ENCODE measurements at places on chromosomes 7 and 10.

- DNase-seq = no peak
Observed at GRCh38 chr7:51126324-51126723, 190.3 kb downstream of the COBL start.

GRCh38 chr7:88758381-88759229, 895 bp upstream of the ZNF804B start:
- DNase-seq = no peak

DNA sequence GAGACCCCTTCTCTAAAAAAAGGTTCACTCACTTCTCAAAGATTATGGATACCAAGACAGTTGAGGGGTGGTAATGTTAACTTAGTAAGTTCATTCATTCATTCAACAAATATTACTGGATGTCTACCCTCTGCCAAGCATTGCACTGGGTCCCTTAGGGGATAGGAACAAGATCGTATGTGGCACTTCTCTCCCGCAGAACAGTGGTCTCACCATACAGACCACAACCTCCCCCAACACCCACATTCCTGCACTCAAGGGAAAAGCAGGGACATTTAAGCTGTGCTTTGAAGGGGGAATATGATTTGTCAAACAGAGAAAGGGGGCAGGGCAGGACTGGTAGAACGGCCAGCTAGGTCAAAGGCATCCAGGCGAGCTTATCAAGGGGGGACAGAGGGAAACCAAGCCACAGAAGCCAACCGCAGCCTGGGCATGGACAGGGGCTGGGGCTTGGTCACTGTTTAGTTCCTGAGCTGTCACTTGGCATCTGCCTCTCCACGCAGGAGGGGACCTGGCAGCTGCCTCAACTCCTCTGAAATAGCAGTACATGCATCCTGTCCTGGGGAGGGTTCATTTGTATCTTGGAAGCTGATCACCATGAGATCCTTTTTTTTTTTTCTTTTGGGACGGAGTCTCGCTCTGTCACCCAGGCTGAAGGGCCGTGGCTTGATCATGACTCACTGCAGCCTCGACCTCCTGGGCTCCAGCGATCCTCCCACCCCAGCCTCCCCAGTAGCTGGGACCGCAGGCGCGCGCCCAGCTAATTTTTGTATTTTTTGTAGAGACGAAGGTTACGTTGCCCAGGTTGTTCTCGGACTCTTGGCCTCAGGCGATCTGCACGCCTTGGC, 949 bp upstream of the CLIP2 start:
- peak; percentile 91 for DNase-seq

GRCh38 chr10:128825626-128826025, 641.4 kb upstream of the MGMT start:
- DNase-seq = no peak

GRCh38 chr7:82808633-82809032, 354.1 kb downstream of the PCLO start:
- DNase-seq = no peak

DNA sequence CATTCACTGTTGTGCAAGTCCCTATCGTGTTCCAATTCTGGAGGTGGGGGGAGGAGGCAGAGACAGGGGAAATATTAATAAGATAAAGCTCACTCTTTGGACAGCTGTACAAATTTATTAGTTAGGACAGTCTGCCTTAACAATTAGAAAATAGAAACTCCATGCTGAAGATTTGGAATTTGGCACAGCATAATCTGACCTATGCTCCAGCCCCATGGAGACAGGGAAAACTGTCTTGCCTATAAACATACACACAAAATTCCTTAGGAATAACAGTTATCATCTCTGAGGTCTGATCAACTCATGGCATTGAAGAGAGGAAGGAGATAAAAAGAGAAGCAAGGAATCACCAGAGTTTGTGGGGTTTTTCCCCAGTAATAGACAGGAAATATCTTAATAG, 335.4 kb upstream of the MEOX2 start:
- DNase-seq = no peak

DNA sequence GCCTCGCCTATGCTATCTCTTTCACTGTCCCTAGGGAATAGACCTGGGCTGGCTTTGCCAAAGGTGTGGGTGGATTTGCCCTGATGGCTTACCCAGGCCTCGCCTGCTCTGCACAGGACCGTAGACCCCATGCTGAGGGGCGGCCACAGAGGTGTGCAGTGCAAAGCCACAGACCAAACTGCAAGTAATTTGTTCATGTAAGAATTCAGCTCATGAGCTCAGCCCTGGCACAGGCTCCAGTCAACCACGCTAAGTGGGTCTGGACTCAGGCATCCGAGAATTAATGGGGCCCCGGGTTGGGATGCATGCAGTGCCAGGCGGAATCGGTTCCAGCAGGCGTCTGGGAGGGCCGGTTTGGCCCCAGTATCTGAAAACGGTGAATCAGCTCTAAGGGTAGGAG, 445.2 kb downstream of the DNAJB6 start:
- no peak for DNase-seq

All from KBM-7 (cell line).